Activated CD8-positive, alpha-beta memory T cell treated with anti-CD3 and anti-CD28 coated beads for 1 hour (primary cell): ENCODE measurements at places on chromosomes 7 and 10.

- no peak for DNase-seq
These were observed 179.7 kb upstream of the MALRD1 start for GRCh38 chr10:18868919-18869318.

GRCh38 chr10:60009710-60010383 lies 103.5 kb upstream of the CCDC6 start:
- no peak for DNase-seq

GRCh38 chr7:55573234-55573900 lies 1.1 kb upstream of the VOPP1 start:
- DNase-seq = no peak

DNA sequence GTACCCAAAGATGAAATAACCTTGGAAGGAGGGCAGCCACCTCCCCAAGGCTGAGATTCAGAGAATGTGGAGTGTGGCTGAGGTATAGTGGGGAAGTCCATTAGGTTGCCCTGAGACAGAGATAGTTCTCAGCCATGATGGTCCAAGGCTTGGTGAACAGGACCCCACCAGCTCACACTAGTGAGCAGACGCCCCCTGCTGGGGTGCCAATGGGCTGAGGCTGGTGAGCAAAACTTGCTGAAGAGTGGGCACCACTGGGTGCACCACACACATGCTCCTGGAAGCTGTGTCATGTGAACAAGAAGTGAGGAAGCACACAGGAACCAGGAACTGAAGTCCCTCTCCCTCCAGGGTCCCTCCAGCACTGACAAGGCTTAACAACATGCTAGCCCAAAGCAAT lies 8.9 kb downstream of the FBXL13 start:
- no peak for DNase-seq

DNA sequence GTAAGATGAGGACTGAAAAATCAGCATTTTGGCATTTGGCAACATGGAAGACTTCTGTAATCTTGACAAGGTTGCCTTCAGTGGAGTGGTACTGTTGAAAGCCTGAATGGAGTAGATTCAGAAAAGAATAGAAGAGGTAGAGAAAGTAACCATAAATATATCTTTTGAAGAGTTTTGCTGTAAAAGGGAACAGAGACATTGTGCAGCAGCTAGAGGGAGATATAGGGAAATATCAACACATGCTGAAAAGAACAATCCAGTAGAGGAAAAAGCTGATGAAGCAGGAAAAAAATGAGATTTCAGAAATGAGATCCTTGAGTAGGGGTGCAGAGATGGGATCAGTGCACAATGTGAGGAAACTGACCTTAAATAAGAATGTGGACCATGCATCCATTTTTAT lies 60.0 kb downstream of the RAPGEF5 start:
- no peak for DNase-seq

GRCh38 chr10:69344591-69345252 lies 66.4 kb downstream of the HK1 start:
- no peak for DNase-seq

DNA sequence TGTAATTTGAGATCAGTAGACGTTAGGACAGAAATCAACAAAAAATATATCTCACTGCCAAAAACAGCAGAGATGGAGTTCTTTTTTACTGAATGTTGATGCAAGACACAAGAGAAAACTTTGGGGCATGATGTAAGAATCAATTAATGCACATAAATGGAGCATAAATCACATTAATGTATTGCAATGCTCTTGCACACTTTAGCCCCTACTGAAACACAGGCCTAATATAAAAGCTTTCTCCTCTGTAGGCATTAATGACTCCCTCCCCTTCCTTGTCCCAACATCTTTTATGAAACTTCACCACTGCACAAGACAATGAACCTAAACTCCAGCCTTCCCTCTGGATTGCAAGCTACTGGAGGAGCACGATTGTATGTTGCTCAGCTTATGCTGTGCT lies 58.8 kb downstream of the CACNA2D1 start:
- no peak for DNase-seq

DNA sequence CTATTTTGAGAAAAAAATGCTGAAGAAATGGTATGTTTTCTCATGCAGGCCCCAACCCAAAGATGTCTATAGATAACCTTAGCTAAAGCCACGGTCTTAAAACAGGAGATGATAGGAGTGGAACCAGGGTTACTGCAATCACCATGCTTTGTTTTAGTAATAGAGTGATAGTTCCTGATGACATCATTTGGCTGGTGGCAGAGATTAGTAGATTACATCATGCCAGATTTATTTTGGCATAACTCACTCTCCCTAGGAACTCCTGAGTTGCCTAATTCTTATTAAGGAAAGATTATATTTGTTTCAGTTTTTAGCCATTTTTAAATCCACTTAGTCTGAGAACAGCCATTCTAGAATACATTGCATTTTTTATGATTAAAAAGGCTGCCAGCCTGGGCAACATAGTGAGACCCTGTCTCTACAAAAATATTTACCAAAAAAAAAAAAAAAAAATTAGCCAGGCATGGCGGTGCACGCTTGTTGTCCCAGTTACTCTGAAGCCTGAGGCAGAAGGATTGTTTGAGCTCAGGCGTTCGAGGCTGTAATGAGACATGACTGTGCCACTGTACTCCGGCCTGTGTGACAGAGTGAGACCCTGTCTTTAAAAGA lies 17.8 kb downstream of the ENO4 start:
- no peak for DNase-seq

- no peak for DNase-seq
These were observed 62.8 kb upstream of the KDM7A start for GRCh38 chr7:140239653-140239935.

DNA sequence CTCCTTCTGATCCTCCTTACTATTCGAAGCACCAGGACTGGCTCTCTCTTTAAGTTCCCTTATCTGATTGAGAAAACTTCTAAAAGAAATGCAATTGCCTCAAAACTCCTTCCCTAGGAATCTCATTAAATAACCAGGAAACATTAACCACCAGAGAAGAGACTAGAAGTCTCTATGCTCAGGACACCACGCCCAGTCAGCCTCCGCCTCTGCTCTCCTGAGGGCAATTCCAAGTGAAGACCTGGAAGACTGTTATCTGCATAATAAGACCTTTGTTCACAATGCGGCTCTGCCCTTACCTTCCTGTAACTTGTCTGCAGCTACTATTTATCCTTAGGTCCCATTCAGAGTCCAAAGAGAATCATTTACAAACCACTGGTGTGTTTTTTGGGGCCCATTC lies 78.8 kb downstream of the ELMO1 start:
- DNase-seq = no peak

DNA sequence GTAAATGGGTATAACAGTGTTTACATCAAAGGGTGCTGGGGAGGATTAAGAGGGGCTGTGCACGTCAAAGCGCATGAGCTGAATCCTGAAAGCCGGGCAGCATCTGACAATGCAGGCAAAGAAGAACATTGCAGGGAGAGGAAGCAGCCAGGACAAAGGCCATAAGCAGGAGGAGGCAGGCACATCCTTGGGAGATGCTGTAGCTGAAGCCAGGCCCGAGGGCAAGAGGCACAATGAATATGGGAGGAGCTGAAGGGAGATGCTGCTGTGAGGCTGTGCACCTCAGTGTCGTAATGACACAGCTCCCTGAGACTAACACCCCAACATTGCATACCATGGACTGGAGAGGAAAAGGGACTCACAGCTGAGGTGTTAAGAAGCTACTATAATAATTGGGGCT lies 129.2 kb downstream of the BTAF1 start:
- DNase-seq = no peak

- DNase-seq = no peak
These were observed 275.3 kb upstream of the MKLN1 start for GRCh38 chr7:131052285-131052904.

- no peak for DNase-seq
These were observed 623.8 kb downstream of the SUGCT start for GRCh38 chr7:40758590-40758989.

DNA sequence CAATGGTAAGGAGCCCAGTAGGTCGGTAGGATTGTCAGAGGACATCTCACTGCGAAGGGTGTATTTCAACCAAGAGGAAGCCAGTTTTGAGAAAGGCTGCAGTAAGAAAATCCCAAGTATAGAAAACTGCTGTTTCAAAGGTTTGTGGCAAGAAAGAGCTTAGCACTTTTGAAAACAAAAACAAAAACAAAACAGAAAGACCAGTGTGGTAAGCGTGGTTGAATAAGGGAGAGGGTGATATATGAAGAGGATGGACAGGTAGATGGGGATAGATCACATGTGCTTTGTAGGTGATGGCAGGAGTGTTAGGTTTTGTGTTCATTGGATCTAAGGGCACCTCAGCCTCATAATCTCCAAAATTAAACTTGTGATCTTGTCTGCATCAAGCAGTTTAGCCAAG lies 141.6 kb upstream of the WNT16 start:
- no peak for DNase-seq

DNA sequence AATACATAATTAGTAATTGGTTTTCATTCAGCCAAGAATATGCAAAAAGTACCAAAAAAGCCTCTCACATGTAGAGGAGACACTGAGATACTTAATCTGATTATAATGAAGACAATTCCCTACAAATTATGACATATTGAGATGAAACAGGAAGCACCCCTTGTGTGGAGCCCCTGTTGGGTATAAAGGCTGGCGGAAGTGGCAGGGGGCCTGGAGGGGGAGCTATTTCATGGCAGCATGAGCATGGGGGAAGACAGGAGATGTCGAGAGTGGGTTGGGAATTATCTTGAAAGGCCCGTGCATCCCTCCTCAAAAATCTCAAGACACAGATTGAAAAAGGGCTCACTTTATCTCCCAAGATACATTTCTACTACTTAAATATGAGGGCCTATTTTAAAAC lies 96.9 kb downstream of the PIP4K2A start:
- no peak for DNase-seq

DNA sequence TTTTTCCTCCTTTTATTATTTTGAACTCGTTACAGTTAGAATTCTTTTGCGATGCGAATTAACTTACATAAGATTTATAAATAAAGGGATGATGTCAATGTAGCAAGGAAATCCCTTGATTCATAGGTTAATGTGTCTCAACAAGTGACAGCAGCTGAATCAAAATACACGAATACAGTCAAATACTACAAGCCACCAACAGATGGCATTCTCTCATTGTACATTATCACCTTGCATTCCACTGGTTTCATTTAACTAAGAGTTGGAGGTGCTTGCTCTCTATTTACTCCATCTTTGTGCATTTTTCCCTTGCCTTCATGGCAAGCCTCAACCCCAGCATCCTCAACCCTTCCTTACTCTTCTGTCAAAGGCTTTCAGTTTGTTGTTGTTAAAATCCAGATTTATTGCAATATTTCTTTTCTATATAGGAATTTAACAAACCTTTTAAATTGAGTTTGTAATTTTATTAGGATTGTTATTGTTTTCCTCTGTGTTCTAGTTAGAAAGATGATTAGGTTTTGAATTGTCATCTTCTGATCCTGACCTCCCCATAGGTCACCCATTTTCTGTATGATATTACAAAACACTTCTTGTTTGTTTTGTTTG lies 78.3 kb downstream of the SLC25A40 start:
- no peak for DNase-seq

GRCh38 chr10:99360934-99361333 lies 31.8 kb downstream of the CNNM1 start:
- DNase-seq = no peak

DNA sequence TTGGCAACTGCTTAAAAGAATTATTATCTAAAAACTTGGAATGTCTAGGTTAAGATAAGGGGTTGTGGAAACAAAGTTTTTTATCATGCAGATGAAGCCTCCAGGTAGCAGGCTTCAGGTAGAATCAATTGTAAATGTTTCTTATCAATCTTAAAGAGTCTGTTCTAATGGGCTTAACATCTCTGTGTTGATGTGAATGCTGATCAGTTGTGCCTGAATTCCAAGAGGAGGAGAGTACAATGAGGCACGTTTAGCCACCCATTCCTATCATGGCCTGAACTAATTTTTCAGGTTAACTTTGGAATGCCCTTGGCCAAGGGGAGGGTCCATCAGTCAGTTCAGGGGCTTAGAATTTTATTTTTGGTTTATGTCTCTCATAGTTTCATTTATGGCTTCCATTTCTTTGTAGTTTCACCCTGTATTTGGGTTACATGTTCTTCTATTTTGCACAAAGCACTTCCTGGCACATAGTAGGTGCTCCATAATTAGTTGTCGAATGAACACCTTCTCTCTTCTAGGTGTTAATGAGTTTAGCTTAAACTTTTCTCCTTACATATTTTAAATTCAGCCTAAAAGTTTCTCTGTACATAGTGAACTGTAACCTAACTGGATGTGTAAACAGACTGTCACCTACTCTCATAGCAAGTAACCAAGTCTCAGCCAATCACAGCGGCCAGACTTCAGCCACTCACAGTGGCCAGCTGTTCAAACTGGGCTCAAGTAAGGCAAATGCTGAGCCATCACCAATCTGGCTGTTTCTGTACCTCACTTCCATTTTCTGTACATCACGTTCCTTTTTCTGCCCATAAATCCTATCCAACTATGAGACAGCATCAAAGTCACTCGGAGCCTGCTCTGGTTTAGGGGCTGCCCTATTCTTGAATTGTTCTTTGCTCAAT lies 34.7 kb downstream of the ALOX5 start:
- DNase-seq = no peak

DNA sequence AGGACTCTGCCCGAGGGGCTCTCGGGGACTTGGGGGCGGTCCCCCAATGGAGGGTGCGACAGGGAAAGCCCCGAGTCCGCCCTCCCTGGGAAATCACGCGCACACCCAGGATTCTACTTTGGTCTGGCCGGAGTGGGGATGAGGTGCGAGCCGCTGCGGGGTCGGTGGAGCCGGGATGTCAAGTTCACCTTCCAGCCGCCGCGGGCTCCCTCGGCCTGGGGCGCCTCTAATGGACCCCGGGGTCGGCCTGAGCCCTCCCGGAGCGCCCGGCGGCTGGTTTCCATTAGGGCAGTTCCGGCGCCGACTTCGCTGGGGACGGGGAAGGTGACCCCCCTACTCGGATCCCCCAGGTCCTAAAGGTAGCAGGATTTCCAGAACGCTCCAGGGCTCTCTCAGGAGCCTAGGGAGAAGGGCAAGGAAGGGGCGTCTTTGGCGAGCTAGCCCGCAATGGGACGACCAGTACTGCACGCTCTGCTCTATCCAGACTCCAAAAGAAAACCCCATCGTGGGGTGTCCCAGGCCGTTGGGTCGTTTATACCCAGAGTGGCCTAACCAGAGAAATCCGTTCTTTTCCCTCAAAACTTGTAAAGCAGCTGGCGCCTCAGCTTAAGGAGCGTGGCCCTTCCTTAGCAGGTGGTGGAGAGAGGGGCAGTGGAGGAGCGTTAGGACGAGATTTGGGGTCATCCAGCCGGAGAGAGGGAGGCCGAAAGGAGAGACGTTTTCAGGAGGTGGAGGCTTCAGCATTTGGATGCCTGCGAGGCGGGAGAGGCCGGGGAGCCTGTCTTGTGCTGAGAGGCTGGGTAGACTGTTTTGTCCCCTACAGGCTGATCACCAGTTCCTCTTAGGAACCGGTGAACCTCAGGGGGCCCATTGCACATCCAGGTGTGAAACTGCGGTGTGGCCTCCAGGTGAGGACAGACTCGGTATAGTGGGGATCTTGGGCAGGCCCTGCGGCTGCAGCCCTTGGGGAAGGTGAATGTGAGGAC lies 860 bp upstream of the WDR86 start:
- DNase-seq = no peak

DNA sequence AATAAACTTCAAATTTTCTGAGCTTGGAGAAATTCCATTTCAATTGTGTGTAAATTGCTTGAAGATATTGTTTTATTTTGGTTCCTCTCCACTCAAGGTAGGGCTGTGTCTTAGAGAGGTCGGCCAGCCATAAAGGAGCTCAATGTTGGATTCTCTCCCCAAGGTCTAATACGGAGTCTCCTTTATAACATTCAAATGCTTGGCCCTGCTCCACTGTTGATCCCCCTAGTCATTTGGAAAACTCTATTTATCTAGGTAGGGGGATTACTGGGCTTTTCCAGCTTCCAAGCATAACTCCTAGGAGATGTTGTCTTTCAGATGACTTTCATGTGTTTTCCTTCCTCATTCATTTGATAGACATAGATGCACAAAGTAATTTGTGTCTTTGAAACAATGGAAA lies 170.9 kb downstream of the LRMDA start:
- DNase-seq = no peak

- DNase-seq = no peak
These were observed 190.3 kb upstream of the AHR start for GRCh38 chr7:17108049-17108584.
